ENCODE measurements at places on chromosomes 1 and 21.

DNA sequence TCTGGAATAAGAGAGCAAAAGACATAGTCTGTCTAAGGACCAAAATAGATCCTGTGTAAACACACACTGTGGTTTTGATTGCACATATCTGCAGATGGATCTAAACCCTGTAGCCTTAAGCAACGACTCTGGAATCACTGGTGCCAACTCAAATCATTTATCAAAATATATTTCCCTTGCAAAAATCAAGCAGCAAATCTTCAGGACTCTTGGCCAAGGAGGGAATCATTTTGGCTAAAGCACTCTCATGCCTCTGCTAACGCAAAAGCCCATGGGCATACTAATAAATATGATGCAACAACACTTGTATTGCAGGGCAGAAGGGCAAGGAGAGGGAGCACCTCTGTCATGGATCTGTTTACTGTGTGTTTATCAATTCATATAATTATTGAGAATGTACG lies 155.4 kb upstream of the DUSP10 start:
- no peak for DNase-seq

DNA sequence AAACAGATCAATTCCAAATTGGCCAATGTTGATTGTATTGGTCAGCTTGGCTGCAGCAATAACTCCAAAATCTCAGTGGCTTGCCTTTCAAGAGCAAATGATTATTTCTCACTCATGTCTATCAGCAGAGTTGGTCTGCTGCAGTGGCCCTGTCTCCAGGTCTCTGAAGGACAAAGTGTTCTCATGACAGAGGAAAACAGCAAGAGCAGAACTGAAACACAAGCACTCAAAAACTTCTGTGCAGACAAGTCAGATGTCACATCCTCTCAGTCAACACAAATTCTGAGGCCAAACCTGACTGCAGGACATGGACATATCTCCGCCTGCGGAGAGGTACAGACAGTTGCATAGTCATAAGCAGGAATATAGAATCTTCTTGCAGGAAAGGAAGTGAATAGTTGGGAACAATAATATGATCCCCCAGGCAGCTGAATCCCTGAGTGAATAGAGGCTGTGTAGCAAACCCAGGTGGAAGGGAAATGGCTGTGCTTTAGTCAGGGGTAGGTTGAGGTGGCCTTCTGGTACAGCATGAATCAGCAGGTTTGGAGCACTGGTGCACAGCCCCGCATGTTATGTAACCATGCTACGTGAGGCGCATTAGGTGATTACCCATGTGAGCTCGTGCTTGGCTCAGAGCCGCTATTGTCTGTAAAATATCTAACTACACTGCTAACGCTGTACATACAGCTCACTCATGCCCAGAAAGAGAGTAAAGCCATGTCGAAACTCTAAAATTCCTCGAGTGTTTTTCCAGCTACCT lies 17.1 kb upstream of the UBE2U start:
- DNase-seq, result no peak

DNA sequence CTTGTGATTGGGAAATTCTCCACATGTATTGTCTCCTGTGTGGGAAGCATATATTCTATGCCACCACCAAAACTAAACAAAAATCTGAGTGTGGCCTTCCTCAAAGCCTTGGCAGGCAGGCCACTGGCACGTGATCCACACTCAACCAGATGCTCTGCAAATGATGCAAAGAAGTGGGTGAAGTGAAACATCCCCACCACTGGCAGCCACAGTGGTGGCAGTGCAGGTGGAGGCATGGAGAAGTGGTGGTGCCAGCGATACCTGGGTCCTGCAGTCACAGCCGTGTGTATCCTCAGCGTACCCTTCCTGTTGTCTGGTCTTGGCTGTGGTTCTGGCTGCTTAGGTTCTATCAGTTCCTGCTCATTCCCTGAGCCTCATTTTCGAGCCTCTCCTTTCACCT lies 65.2 kb downstream of the PLPPR5 start:
- DNase-seq, result no peak

GRCh38 chr1:203379825-203380224 lies 28.9 kb upstream of the FMOD start:
- DNase-seq, result no peak

- peak; percentile 32 for DNase-seq
Measured at GRCh38 chr1:26677306-26678115, 18.3 kb upstream of the ARID1A start.

- DNase-seq, result no peak
Measured at GRCh38 chr21:44353191-44353970, at the start of gene TRPM2. TSS of gene TRPM2 (plus strand) at chr21:44353621. CDS start at chr21:44353701, 80 bp downstream.

DNA sequence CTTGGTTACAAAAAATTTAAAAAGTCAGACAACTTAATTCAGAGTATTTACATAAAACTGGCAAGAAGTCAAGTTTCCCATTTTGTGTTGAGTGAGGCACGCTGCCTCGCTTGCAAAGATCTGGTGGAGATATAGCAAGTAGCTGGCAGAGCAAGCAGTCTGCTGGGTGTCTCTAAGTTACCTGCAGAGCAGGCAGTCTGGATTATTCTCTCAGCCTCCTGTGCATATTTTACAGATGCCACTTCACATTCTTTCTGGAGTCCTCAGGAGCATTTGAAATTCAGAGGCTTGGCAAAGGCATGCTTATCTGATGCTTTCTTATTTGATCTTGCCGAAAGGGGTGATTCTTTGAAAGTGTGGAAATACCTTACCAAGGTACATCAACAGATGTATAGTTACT lies 640.4 kb upstream of the ADGRL4 start:
- no peak for DNase-seq

- no peak for DNase-seq
Measured at GRCh38 chr1:93575621-93576284, 105.9 kb downstream of the BCAR3 start.

- no peak for DNase-seq
Measured at GRCh38 chr1:156692925-156693847, 12.2 kb downstream of the CRABP2 start.

- DNase-seq, result no peak
Measured at GRCh38 chr1:237760951-237761350, 129.8 kb downstream of the ZP4 start.

GRCh38 chr1:230084408-230085177 lies 17.6 kb downstream of the GALNT2 start:
- DNase-seq, result no peak

- DNase-seq, result no peak
Measured at GRCh38 chr1:37845786-37846185, 13.6 kb downstream of the MTF1 start.

- no peak for DNase-seq
Measured at GRCh38 chr1:200150006-200150405, 122.5 kb downstream of the NR5A2 start.

DNA sequence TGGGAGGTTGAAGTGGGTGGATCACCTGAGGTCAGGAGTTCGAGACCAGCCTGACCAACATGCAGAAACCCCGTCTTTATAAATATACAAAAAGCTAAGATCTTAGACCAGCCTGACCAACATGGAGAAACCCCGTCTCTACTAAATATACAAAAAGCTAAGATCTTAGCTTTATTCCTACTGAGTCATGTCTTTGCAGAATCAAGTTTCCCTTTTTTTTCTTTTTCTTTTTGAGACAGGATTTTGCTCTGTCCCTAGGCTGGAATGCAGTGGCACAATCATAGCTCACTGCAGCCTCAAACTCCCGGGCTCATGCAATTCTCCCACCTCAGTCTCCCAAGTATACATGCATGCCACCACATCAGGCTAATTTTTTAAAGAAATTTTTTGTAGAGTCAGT lies 21.4 kb downstream of the KDM5B start:
- no peak for DNase-seq

GRCh38 chr1:244049162-244050013 lies 1.7 kb upstream of the ZBTB18 start:
- peak; percentile 57 for DNase-seq

GRCh38 chr1:31952825-31953220 lies 14.7 kb upstream of the PTP4A2 start:
- DNase-seq, result no peak

DNA sequence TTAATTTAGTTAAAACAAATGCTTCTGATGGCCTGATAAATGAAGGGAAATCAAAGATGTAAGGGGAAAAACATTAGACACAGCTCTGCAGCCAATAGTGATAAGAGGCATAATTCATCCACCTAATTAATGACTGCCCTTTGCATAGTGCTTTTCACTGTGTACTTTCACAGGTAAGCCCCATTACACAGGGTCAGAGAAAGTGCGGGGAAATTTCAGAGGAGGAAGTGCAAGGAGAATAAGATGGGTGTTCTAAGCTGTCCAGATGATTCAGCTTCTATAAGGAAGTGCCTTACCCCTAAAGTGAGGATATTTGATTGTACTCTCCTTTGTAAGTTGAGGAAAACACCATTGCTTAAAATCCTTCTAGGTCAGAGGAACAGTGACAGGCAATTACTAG lies 88.0 kb downstream of the NR5A2 start:
- DNase-seq, result no peak

GRCh38 chr1:15154480-15155036 lies 1.0 kb downstream of the TMEM51 start:
- no peak for DNase-seq

DNA sequence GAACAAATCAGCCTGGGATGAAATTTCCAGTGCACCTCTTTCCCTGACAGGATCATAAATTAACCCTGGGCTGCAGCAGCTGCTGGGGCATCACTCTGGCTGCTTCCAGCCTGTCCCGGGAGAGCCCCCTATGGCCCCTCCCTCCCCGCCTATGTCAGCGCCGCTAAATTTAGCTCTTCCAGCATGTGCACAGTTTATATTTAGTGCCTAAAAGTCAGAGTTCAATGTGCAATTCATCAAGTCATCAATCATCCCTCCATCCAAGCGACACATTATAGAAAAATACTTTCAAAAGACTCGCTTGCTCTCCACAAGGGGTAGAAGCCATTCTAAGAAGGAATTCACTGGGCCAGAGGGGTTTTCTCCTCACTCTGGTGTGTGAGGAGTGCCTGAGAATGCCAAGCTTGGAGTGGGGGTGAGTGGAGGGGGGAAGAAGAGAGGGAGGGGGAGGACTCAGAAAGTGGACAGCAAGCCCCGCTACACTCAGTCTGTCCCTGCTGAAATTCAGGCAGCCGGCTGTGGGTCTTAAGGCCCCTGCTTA lies 37.4 kb downstream of the XCL1 start:
- DNase-seq, result no peak

DNA sequence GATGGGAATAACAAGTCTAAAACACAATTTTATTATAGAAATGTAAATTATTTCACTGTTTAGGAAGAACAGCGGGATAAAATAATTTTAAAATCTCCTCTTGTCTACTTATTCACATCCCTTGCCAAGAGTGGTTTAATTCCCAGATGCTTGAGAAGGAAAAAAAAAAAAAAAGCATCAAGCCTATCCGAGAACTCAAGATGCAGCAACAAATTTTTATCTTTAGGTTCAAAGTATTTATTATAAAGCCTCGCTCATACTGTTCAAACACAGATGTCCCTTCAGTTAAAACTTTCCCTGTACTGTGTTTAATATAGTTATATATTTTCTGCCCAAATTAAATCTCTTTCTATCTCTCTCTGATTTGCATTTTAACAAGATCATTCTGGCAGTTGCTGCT lies 1615.8 kb downstream of the PLA2G4A start:
- no peak for DNase-seq

DNA sequence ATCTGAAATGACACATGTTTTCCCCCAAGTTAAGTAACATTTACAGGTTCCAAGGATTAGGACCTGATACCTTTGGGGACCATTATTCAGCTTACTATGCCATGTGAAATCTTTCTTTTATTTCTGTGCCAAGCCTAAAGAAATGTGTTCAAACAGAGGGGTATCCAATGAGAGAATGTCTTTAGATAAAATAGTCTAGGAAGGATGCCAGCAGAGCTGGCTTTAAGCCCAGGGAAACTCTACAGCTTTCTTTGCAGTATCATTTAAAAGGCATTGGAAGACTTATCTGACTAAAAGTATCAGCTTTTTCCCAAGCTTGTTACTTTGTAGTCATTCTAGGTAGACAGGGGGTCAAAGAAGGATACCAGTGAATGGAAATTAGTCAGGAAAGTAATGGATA lies 860.4 kb downstream of the PLA2G4A start:
- DNase-seq, result no peak

DNA sequence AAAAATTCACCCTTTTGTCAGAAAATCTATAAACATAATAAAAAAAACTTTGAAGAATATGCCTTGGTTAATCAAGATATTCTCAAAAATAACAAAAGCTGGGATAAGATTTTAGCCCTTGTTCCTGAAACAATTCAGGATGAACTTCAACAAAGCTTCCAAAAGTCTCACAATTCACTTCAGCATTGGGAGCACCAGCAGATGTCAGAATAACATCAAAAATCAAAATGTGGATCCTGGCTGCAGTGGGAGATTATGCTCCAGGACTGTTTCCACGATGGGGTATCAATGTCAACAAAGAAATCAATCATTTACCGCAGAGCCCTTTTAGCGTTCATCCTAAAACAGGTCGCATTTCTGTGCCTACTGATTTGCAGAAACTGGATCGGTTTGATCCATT lies 35.2 kb downstream of the ZNF670 start:
- DNase-seq, result no peak

DNA sequence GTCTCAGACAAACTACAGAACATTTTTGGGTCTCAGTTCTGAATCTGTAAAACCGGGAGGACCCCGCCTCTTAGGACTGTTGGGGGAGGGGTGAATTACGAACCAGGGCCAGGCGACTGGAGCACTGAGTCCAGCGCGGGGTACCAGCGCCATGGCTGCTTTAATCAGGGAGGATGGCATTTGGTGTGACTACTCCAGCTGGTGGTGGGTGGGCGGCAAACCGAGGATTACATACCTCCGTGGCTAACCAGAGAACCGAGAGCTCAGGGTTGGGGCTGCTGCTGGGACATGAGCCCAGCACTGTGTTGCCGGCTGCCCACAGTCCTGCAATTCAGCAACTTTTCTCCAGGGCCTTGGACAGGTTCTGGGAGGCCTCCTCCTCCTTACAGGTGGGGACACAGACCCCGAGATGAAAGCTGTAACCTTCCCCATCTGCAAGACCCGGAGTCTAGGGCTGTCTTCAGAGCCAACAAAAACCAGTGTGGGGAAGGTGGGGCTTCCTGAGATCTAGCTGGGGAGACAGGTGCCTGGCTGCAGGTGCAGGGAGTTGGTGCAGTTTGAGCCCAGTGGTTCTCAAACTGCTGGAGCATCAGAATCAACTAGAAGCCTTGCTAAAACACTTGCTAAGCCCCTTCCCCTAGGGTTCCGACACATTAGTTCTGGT lies 273.5 kb downstream of the FOXD2 start:
- DNase-seq, result no peak

GRCh38 chr21:43919871-43920801 lies 55.1 kb downstream of the AGPAT3 start:
- DNase-seq, result no peak

DNA sequence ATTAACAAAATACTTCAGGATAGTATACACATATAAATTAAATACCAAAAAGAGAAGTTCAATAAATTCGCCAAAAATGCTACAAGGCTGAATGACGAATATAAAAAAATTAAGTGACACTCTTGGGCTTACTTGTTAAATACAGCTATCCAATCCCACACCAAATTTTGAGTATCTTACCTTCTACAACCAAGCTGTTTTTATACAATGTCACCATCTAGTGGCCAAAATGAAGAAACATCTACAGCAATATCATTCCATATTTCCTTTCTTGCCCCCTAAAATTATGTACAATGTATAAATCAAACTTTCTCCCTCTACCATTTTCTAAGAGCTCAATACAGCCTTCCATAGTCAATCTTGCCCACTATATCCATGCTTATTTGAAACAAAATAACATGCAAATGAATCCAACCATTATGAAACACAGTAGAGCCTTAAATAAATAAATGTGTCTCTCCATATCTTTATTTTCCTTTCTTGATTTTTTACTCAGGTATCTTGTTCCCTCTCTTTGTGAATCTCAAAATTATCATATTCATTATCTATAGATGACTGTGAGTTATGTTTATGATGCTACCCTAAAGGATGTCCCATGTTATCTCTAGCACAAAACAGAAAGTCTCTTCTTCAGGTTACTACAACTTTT lies 86.3 kb downstream of the ACBD6 start:
- no peak for DNase-seq

Measured in activated B cell treated with CpG ODN at 0.5 μM for 24 hours (primary cell).